ENCODE measurements at places on chromosomes 1 and 21.

GRCh38 chr21:41482301-41482700 lies 25.7 kb downstream of the TMPRSS2 start:
- peak; percentile 56 for DNase-seq

GRCh38 chr1:89363638-89364536 lies at the start of gene GBP6:
GBP6 (plus strand) TSS chr1:89364059; CDS start chr1:89368552, 4,493 bp downstream.
- no peak for DNase-seq

- DNase-seq: no peak
Measured at GRCh38 chr1:211641044-211641800, 34.2 kb downstream of the NEK2 start.

- DNase-seq: peak; percentile 96
Measured at GRCh38 chr1:16248603-16249516, 11.9 kb upstream of the CPLANE2 start.

- no peak for DNase-seq
Measured at GRCh38 chr1:61520401-61520800, 204.5 kb downstream of the TM2D1 start.
